Vagina (tissue), 2 donors: ENCODE measurements at places on chromosomes 13 and 19.

DNA sequence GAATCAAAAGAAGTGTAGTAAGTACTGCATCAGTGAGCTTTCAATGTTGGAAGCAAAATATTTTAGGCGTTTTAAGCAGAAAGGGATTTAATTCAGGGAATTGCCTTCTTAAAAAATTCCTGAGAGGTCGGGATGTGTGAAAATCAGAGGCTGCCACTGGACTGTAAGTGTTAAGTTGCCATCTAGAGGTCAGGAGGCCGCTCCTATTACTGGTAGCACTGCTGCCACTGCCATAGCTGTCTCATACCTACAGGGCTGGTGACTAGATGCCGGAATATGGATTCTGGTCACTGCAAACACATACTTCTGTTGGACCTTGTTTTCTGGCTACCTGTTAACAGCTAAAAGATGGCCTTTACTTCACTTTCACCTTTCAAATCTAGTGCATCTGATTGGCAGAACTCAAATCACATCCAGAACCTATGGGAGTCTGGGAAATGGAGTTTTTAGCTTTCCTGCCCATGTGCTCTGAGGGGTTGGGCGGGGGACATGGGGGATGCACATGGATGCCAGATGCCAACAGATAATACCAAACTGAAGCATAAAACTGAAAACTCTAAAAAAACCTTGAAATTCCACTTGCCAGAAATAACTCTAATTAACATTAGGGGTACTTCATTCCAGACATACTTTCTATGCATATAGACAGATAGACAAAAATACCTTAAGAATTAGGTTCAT lies 29.8 kb downstream of the DGKH start:
- DNase-seq, result no peak

- DNase-seq, result no peak
These were observed 685 bp downstream of the TCF3 start for GRCh38 chr19:1651568-1652291.

GRCh38 chr19:53597023-53597422 lies 34.8 kb upstream of the DPRX start:
- no peak for DNase-seq

GRCh38 chr13:44710576-44710975 lies 134.4 kb upstream of the TSC22D1 start:
- DNase-seq, result no peak

DNA sequence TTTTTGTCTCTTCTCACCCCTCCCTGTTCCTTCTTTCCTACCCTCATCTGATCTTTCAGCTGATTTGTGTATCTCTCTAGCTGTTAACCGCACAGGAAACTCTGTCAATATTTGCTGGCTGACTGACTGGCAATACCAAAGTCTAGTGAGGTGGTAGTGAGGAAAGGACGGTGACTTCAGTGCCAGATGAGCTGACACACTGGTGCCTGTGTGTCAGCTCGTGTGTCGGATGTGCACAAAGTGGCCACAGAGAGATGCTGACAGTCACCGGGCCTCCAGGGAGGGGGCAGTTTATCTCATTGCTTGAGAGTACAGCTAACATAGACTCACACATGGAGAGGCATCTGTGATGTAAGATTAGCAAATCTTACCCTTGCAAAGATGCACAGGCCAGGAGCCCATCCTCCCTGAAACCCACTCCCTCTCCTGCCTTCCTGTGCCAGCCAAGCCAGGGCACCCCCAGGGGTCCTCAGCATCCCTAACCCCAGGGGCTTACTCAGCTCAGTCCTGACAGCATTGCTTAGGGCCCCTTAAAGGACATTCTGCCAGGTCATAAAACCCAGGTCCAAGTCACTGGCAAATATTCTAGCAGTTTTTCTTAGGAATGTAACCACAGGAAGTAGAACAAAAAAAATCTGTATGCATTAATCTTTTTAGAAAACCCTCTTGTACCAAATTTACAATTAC lies 80.2 kb downstream of the SHISA2 start:
- DNase-seq, result no peak

DNA sequence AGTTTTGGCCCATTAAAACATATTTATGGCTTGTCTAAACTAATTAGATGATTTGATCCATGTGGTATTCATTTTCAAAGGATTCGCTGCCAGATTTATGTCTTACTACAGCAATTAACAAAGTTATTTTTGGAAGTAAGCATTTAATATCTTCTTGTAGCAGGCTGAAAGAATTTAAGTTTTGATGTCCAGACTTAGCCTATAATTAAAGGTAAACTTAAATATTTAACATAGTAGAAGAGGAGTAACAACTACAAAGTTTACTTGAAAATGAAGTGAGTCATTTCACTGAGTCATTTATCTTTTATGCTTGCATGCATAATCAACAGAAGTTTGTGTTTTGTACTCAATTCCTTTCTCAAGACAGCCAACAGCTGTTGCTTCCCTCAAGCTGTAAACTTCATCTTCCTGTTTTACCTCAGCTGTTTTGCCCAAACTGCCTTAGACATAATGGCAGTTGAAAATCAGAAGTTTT lies 58.1 kb downstream of the EDNRB start:
- DNase-seq, result no peak

- no peak for DNase-seq
These were observed at the start of gene PTPRH for GRCh38 chr19:55208880-55209692. TSS of gene PTPRH (minus strand) at chr19:55209501. CDS start at chr19:55209433, 68 bp downstream.

DNA sequence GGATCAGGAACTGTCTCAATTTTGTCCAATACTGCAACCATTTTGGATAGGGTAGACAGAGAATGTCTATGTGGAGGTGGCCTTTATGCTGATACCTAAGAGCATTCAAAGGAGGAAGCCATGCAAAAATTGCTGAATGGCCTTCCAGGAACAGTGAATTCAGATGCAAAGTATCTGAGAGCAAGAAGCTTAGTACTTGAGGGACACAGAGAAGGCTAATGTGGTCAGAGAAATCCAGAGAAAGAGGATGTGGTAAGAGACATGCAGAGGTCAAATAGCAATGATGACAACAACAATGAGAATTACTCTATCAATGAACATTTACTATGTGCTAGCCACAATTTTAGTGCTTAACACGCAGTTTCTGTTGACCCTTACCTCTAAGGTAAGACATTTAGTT lies 785.6 kb upstream of the KLHL1 start:
- no peak for DNase-seq

- no peak for DNase-seq
These were observed 607.1 kb downstream of the DCT start for GRCh38 chr13:93872376-93872775.

GRCh38 chr13:45296259-45296658 lies 44.7 kb downstream of the TPT1 start:
- no peak for DNase-seq

DNA sequence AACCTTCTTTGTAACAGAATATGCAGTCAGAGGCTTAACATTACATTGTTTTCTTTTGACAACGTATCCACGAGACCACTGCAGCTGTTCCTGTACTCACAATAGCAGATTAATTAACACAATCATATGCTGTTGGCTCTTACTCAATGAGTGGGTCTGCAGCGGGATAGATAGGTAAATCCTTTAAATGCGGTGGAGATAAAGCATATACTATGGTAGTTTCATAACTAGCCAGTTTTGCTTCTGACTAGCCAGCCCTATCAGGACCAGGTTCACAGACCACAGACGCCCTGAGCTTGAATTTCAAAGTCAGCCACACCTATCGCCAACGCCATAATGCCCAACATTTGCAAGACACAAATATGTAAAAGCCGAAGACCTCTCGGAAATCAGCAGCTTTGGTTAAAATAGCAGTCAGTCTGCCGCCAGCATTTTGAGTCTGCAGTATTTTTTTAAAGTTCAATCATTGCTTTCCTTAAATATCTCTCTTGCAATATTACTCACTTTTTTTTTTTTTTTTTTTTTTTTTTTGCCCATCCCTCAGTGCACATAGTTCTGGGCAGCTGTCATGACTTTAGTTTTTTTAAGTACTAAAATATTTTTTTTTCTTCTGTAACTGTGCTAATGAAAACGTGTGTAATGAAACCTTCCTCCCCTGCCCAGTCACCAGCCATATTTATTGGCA lies 120.5 kb downstream of the ZNF536 start:
- no peak for DNase-seq

GRCh38 chr19:35644987-35645679 lies 3.0 kb upstream of the COX6B1 start:
- no peak for DNase-seq

DNA sequence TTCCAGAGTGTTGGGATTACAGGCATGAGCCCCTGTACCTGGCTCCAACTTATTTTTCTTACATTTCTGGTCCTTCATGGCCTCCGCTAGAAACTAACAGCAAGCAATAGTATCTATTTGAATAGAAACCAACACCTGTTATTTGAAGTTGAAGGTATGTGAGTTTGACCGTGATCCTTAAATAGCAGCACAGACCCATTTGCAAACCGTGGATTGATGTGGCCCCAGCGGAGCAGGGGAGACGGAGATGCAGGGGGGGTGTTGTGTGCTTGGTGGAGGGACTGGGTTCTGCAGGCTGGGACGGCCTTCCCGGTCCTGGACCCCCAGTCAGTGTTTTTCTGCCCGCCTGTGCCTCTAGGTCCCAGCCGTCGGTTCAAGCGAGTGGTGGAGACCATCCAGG lies 16.9 kb downstream of the TMEM150B start:
- DNase-seq, result no peak

GRCh38 chr19:42028304-42029216 lies 34.5 kb upstream of the ATP1A3 start:
- DNase-seq, result no peak

DNA sequence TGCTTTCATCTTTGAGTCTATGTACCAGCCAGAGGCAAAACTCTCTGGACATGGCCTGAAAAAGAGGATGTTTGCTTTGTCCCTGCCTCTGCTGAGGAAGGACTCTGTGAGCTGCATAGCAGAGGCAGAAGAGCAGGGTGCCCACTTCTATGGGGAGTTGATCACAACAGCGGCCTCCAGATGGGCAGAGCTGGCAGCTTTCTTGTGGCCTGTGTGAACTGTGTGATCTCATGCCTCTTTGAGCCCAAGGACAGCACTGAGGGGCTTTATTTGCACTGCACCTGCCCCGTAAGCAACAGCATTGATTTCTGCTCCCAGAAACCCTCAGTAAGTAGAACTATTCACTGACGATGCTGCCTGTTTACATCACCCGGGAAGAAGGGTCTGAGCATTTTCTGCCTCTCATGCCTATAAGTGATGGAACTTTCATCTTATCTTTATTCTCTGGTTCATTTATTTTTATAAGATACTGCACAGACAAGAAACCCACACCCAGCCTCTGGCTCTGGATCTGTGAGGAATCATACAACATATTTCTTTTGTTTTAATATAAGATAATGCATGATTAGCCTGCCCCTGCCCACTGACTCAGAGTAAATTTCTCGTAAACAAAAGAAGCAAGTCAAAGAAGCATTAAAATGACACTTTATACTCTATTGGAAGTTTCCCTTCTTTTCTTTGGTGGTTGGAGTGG lies 244.2 kb upstream of the SOX21 start:
- no peak for DNase-seq

GRCh38 chr13:79593121-79593520 lies 112.2 kb downstream of the NDFIP2 start:
- no peak for DNase-seq

GRCh38 chr19:46109876-46110275 lies 14.6 kb downstream of the IGFL3 start:
- no peak for DNase-seq

GRCh38 chr19:47312366-47313006 lies 2.8 kb downstream of the C5AR1 start:
- no peak for DNase-seq

GRCh38 chr13:34776390-34776981 lies 165.6 kb upstream of the NBEA start:
- DNase-seq, result no peak

GRCh38 chr13:112783978-112784371 lies 94.1 kb downstream of the ATP11A start:
- DNase-seq, result no peak

- no peak for DNase-seq
These were observed 39.6 kb downstream of the ATP11A start for GRCh38 chr13:112729408-112729807.

DNA sequence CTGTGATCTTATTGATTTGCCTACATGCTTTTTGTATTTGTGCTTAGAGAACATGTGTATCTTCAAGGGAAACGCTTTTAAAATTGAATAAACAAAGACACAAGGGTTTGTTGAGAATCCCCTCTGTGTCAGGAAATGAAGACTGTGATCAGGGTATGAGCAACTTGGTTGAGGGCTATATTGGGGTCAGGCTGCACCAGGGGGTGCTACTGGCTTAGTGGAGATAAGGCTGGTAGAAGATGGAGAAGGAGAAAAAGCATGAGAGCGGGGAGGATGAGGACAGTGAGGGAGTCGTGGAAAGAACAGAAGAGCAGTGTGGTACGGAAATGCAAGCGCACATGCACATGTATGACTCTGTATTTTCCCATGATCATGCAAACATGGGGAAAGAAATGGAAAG lies 201.6 kb downstream of the MTUS2 start:
- DNase-seq, result no peak

- DNase-seq, result no peak
These were observed 1.1 kb downstream of the NUDT19 start for GRCh38 chr19:32692727-32693061.

DNA sequence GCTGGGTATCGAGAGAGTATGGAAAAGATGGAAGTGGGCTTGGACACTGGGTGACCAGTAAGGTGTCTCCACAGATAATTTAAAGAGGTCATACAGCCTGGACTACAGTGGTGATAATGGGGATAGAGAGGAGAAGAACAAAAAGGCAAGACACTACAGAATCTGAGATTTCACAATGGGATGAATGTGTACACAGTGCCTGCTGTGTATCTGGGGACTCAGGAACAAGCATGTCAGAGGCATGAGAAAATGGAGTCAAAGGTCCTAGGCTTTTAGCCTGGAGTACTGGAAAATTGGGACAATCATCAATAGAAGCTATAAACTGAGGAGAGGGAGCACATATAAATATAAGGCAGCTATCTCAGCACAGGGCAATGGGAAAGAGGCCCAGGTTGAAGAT lies 69.4 kb downstream of the TSC22D1 start:
- no peak for DNase-seq

GRCh38 chr13:65468628-65469027 lies 1761.5 kb downstream of the PCDH9 start:
- no peak for DNase-seq

DNA sequence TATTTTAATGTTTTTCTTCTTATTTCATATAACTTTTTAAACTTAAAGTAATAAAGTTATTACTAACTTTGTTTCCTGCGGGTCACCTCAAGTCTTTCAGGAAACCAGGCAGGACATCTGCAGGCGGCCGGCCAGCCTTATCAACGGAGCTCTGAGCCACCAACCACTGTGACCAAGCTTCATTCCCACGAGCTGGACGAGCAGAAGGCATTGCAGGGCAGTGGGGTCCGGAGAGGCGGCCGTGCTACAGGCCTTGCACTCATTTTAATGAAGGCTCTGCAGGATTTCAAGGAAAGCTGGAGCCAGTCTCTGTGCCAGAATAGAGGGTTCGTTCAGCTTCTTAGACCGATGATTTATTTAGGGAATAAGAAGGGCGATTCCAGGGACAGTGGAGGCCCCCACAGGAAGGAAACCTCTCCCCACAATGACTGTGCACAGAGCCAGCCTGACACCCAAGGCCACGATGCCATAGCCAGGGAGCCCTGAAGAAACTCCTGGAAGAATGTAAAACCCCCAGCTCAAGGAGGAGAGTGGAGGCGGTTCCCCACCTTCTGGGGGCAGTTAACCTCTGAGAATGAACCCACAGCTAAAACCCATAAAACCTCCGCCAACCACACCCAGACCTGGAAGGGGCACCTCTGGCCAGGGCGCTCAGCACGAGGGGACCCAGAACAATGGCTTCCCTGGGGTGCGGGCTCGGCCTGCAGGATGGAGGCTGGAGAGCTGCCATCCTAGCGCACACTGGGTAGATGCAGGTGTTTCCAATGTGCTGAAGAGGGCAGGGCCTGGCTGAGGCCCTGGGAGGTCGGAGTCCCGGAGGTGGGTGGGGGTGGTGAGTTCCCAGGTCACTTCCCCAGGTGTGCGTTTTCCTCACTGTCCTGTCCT lies 75.0 kb downstream of the RASA3 start:
- DNase-seq, result no peak

- DNase-seq, result no peak
These were observed 68.3 kb upstream of the RXFP2 start for GRCh38 chr13:31670831-31671617.
